ENCODE measurements at places on chromosomes 2 and 18. TPM values are rescaled to one million over a fixed set of nuclear protein-coding genes. Genes with fewer than 3 reads are reported as not detected.

The SH3RF3 gene
- 8.9 TPM for polyA plus RNA-seq

The G6PC2 gene
- polyA plus RNA-seq: 0.09 TPM

DNA sequence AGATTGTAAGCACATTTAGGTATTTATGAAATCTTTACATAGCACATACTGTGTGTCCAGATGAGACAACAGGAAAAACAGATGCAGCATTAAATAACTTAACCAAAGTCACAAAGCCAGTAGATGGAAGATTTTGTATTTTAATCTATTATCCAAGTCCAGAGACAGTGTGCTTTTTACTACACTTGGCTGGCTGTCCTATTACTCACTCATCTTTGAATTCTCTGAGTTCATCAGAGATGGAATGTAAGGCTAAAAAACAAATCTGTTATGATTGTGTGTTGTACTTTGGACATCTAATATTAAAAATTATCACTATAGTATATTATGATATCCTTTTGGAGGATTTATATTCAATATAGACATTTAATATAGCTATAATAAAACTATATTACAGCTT is 1189.4 kb downstream of the DSC3 start:
- no peak for DNase-seq

GRCh38 chr18:78579854-78580577 is 399.6 kb upstream of the SALL3 start:
- no peak for DNase-seq

The CTLA4 gene
- 0.12 TPM for polyA plus RNA-seq

The AGAP1 gene
- 15.5 TPM for polyA plus RNA-seq

GRCh38 chr2:113831161-113831560 is 58.7 kb upstream of the ACTR3 start:
- DNase-seq: no peak

The FAM124B gene
- 16.5 TPM for polyA plus RNA-seq

The B3GNT7 gene
- 5.2 TPM for polyA plus RNA-seq

The HYCC2 gene
- 19.3 TPM for polyA plus RNA-seq

The GRB14 gene
- polyA plus RNA-seq: 66.2 TPM

The MOGAT1 gene
- polyA plus RNA-seq: not detected

- DNase-seq: no peak
These were observed 19.9 kb downstream of the SNED1 start for GRCh38 chr2:241018051-241018891.

GRCh38 chr18:2111456-2111855 is 459.8 kb downstream of the METTL4 start:
- DNase-seq: no peak

DNA sequence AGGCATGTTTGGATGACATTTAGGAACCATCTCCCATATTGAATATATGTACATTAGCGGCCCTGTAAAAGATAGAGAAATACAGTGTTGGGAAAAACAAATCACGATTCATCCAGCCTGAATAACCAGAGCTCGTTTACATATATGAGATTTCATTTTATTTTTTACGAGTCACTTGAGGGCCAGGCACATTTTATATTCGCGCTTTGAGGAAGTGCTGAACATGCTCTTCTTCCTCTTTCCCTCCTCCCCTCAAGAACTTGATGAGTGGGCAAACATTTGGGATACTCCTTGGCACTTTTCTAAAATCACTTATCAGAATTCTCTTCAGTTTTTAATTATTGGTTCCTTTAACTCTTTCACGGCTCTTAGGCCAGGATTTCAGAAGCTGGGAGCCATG is 268.0 kb upstream of the TANK start:
- DNase-seq: no peak
